Left kidney (tissue), 8 donors: ENCODE measurements at places on chromosomes 5 and 9.

DNA sequence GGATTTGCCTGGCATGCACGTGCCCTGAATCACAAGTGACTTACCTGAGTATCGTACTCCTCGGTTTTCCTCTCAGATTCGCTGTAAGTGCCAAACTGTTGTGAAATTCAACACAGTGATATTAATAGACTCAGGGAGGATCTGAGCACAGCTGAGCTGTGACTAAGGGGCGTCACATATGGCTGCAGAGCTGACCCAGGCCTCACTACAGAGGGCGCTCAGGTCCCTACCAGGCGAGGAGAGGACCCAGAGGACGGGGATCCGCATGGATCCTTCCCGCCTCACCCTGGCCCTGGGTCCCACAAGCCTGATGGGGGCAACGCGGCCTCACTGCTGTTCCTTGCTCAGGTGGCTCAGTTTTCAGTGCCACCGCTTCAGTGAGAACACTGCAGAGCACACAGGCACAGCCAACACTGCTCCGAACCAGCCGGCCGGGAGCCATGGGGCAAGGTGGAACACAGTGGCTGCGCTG is 20.1 kb downstream of the CLPTM1L start:
- no peak for DNase-seq

- no peak for DNase-seq
These were observed 4.5 kb downstream of the CCDC180 start for GRCh38 chr9:97311798-97312500.

GRCh38 chr5:153714798-153715197 is 224.3 kb downstream of the GRIA1 start:
- DNase-seq = no peak

DNA sequence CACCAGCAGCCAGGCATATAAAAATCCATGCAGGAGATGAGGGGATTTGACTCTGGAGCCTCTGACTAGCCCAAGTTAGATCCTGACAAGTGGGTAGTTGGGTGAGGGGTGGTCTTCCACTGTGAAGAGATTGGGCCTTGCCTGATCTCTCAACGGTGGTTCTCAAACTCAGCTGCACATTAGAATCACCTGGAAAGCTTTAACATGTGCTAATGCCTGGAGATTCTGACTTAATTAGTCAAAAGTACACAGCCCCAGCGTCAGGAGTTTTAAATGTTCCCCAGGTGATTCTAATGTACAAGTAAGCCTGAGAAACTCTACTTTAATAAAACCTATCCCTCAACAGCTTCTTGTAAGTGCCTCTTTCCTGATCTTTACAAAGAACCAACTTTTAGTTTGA is 57.5 kb downstream of the GCNT4 start:
- no peak for DNase-seq

DNA sequence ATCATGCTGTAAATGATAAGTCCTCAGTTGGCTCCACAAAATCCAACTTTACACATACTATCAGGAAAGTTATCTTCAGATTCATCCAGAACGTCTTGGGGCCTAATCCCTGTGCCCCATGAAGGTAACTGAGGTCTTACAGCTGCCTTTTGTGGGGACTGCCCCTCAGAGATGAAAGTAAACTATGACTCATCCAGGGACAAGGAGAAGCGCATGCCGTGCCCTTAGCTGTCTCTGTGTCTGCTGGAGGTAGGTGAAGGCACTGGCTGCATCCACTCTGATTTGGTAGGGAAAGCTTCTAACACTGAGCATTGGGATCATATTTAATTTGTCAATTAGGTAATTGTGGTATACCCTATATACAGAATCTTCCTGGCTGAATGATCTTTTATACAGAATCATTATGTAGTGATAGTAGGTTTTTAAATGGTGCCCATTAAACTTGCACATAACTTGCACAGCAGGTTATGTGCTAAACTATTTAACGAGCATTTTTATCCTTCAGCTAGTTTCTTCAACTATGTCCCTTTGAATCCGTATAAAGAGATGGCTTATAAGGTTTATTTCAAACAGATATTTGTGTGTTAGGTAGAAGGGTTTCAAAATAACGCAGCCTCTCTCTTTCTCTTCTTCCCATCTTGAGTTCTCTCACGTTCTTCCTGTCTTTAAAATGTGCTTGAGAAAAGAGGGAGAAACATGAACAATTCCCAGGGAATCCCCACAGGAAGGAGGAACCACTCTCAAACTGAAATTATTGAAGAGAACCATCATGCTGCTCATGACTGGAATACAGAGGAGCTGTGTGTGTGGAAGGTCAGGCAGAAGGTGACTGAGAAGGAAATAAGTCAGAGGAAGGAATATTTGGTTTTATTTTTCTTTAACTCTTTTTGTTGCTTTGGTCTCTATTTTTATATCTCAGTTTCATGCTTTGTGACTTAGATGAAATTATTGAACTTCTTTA is 250.9 kb downstream of the CD180 start:
- DNase-seq = no peak
